ENCODE measurements at places on chromosomes 3 and 15.

GRCh38 chr15:85771781-85772445 lies 22.8 kb downstream of the KLHL25 start:
- no peak for DNase-seq

GRCh38 chr15:98554272-98555172 lies 93.8 kb upstream of the IGF1R start:
- DNase-seq = no peak

GRCh38 chr3:40078590-40078989 lies 230.9 kb upstream of the EIF1B start:
- no peak for DNase-seq

- DNase-seq = peak; percentile 70
Measured at GRCh38 chr3:18423401-18424212, 1.5 kb downstream of the SATB1 start.

DNA sequence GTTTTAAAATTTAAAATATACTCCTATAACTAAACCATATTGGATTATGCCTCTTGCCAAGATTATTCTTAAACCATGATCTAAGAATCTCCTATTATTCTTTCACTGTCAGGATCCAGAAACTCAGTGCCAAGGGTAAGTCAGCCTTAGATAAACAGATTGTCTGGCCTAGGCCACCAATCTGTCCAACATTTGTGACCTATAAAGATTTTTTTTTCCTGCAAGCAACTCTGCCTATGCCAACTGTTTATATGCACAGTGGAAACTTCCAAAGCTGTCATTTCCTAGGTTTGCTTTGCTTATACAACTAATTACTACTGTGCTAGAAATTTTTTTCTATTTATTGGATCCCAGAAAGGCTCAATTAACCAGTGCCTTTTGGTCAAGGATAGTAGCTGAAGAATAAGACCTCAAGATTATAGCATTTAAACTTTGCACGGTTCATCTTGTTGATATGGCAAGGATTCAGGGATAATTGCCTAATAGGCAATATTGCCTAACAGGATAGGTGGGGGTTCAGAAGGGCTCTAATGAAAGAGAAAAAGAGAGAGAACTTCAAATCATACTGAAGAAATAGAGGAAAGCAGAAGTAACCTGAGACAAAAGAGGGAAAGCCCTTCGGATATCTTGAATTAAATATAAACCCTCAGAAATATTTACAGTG lies 22.8 kb downstream of the GAP43 start:
- DNase-seq = no peak

GRCh38 chr15:100769043-100769974 lies 110.3 kb upstream of the ALDH1A3 start:
- no peak for DNase-seq

DNA sequence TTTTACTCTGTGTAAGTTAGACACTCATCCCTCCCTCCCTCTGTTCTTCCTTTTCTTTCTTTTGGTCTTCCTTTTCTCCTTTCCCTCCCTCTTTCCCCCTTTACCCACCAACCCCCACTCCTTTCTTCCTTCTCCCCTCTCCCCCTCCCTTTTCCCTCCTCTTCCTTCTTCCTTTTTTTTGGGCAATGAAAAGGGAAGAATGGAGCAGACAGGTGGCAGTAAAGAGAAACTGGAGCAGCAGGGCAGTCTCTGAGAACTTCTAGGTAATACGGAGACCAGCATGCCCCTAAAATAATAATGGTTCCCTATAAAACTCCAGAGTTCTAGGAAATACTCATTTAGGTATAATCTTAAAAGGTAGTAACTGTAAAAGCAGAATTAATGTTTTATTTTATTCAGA lies 11.4 kb upstream of the GPR171 start:
- no peak for DNase-seq

DNA sequence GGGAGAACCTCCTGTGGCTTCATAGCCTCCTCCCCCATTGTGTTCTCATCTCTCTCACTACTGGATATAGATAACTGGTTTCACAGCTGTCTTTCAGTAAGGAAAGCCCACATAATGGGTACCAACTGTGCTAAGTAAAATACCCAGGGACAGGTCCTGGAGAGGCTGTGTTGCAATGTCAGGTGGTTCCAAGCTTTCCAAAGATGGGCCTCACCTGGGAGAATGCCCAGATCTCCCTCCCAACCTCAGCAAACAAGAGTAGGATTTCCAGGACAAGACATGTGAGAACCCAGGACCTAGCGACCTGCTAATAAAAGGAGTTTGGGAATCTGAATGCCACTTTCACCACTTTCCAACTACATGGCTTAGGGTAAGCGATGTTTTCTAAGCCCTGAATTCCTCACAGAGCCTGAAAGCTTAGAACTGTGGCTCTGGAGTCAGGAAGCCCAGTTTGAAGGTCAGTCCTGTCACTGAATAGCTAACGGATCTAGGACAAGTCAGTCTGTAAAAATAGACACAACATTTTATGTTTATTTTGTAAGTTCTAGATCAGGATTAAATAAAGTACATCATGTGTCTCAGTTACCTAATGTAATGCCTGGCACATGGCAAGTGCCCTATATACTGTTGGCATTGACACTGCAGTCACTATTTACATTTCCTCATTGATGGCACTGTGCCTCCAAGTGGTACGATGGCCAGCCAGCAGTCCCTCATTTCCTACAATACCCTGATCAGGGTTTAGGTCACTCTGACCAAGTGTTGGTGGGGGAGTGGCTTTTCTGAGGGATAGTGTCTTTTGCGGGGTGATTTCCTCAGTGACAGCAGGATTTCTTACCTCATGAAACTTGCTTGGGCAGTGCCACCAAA lies 11.9 kb downstream of the CERS3 start:
- no peak for DNase-seq

- no peak for DNase-seq
Measured at GRCh38 chr3:120280566-120280965, 4.5 kb downstream of the GPR156 start.

- no peak for DNase-seq
Measured at GRCh38 chr15:68674975-68675374, 96.2 kb downstream of the CORO2B start.

- DNase-seq = no peak
Measured at GRCh38 chr3:45560281-45560971, 34.1 kb upstream of the LIMD1 start.

DNA sequence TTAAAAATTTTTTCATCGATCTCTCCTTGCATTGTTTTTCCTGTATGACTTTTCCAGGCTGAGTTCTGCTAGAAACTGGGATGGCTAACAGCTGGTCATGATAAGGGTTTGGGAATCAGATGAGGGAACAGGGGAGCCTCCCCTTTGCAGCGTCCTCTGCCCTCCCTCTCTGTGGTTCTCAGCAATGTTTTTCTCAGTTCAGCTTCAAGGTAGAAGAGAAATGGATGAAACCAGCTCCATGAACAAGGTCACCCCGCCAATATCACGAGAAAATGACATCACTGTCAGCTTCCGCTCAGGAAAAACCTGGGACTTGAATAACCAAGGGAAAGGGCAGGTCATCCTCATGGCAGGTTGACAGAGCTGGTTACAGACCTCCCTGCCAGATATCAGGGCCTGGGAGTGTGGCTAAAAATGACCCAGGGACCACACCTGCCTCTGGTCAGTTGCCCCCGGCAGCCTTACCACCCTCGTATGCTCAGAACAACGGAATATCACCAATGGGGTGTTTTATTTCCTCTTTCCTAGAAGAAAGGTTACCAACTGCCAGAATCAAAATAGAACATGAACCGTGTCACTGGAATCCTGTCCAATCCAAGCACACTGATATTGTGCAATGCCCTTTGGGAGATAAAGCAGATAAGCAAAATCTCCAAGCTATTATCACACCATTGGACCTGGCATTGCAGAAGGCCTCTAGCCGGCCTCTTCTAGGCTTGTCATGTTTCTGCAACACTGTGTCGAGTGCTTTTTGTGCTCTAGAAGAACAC lies 26.1 kb downstream of the LSM3 start:
- DNase-seq = no peak

DNA sequence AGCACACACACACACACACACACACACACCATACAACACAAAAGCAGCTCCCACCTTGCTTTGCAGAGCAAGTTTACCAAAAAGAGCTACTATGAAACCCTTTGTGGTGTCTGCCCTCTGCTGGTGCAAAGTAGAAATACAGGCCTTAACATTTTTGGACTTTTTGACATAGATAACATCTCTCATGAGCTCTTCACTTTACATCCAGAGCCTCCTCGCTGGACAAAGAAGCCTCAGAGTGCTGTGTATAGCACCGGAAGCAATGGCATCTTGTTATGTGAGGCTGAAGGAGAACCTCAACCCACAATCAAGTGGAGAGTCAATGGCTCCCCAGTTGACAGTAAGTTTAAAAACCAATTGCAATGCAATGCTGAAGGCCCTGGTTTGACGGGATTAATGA lies 157.9 kb downstream of the CHL1 start:
- peak; percentile 39 for DNase-seq

DNA sequence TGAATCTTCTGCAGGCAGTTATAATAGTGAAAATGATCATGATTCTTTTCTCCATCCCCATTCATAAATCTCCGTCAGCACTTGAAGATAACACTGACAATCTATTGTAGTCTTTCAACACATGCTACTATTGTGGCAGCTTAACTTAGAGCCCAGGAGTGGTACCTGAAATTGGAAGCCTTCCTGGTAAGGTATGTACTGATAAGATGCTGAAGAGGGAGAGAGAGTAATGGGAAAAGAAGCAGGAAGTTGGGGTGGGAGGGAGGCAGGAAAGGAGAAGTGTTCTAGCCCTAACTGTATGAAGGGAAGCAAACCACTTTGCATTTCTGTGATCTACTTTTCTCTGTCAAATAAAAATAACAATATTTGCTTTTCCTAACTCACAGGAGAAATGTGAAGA lies 197.4 kb upstream of the RORA start:
- DNase-seq = no peak

GRCh38 chr15:51756482-51756881 lies 5.1 kb downstream of the TMOD2 start:
- no peak for DNase-seq

DNA sequence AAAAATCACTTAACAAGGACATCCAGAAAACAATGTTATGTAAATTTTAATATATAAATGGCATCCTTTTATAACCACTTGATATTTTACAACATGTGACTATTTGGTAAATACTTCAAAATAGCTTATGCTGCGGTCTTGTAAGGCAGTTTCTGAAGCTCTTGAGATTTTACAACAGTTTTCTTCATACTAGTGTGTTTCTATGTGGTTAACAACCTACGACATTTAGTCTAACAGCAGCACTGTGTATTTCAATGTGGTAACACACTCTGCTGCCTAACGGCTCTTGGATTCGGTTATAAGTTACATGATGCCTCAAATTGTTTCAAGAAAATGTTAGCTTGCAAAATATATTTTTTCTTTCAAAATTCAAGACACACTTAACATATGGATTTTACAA lies 12.9 kb upstream of the MELTF start:
- no peak for DNase-seq

DNA sequence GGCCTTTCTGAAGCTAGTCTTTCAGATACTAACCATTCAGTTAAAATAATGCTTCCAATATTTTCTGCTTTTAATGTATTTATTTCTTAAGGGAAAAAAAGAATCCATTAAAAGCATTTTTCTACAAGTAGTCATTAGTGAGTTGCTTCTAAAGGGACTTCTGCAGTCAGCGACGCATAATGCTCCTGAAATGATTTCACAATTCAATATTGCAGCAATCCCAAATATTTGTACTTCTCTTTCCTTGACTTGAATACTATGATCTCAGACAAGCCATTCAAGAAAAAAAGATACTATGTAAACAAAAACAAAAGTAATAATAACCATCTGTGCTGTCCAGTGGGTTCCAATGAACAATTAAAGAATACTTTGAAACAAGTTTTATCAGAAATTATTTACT lies 681.0 kb downstream of the DIPK2A start:
- no peak for DNase-seq

DNA sequence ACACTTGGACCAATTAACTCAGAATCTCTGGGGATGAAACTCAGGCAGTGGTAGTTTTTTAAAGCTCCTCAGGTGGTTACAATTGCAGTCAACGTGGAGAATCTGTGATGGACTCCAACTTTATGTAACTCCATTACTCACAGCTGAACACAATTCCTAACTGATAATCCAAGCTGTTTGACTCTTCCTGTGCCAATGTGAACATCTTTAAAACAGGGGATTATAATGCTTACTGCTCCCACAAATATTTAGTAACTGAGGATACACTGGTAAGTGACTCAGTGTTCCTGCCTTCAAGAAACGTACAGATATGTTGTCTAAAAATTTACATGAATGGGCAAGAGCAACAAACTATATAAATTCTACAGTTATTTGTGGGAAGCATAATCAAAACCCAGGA lies 85.6 kb downstream of the OSBPL10 start:
- DNase-seq = no peak

- DNase-seq = no peak
Measured at GRCh38 chr3:15804553-15805095, 6.8 kb upstream of the ANKRD28 start.

GRCh38 chr3:150733373-150733935 lies 29.5 kb downstream of the SIAH2 start:
- DNase-seq = no peak

- no peak for DNase-seq
Measured at GRCh38 chr15:86155551-86155950, 75.9 kb downstream of the AGBL1 start.

GRCh38 chr3:52372822-52373504 lies 56.8 kb downstream of the DNAH1 start:
- peak; percentile 29 for DNase-seq

GRCh38 chr3:50237133-50237651 lies 1.2 kb downstream of the GNAI2 start:
- DNase-seq = peak; percentile 53

DNA sequence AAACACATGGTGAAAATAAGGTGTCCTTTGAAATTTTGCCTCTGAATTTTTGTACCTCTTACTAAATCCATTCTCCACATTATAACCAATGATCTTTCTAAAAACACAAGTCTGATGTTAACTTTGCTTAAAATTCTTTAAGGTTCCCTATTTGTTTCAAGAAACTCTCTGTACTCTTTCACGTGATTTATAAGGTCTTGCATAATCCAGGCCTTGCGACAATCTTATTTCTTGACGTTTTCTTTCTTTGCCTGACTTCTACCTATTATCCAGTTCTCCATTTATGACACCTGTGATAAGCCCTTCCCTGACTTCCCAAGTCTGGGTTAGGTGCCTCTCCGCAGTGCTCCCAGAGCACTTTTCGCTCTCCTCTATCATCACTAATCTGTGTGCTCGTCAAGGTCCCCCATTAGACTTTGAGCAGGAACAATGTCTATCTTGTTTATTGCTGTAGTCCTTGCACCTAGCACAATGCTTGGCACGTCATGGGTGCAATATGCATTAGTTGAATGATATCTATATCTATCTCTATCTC lies 24.3 kb upstream of the KPNA1 start:
- no peak for DNase-seq

DNA sequence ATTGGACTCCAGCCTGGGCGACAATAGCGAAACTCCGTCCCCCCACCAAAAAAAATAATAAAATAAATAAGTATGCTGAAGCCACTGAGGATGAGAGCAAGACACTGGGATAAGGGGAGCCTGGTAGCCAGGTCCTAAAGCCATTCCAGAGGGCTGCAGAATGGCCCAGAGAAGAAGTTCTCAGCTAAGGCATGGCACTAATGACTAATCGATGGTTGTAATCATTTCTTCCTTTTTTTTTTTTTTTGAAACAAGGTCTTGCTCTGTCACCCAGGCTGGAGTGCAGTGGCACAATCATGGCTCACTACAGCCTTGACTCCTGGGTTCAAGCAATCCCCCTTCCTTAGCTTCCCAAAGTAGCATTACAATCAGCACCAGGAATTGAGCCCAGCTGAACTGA lies 25.6 kb upstream of the ZNF774 start:
- DNase-seq = no peak

GRCh38 chr15:92020207-92020606 lies 166.7 kb downstream of the SLCO3A1 start:
- DNase-seq = no peak

- DNase-seq = no peak
Measured at GRCh38 chr15:75028991-75029377, 5.6 kb downstream of the PPCDC start.
